ENCODE measurements at places on chromosomes 2 and 18. TPM values are rescaled to one million over a fixed set of nuclear protein-coding genes. Genes with fewer than 3 reads are reported as not detected.

DNA sequence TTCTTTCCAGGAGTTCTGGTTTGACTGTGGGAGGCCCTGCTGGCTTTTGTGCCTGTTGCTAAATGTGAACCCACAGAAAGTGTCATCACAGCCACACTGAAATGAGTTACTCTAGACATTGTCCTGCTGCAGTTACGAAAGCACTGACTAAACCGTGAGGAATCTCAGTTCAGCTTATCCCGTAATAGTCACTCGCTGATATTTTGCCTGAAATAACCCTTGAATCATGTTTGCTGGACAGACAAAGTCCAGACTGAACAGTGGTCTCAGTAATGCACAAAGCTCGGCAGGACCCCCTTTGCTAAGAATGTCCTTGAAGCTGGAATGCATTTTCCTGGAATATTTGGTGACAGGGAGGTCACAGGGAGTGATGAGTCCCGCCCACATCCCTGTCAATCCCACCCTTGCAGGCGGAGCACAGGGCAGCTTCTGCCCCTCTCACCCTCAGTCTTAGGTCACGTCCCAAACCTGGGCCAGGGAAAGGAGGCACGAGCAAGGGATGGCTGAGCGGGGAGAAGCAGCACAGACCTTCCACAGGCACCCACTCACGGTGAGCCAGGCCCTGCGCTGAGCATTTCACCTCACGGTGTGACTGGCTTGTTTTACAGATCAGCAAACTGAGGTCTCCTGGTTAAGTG lies 53.4 kb downstream of the ADI1 start:
- no peak overlapping the region for H3K27ac ChIP-seq
- no peak for DNase-seq
- H3K4me1 ChIP-seq: no peaks in the 10 kb centered on the region
- H3K36me3 ChIP-seq: peaks cover 32% of the 10 kb centered on the region
- no peak overlapping the region for H3K4me3 ChIP-seq

DNA sequence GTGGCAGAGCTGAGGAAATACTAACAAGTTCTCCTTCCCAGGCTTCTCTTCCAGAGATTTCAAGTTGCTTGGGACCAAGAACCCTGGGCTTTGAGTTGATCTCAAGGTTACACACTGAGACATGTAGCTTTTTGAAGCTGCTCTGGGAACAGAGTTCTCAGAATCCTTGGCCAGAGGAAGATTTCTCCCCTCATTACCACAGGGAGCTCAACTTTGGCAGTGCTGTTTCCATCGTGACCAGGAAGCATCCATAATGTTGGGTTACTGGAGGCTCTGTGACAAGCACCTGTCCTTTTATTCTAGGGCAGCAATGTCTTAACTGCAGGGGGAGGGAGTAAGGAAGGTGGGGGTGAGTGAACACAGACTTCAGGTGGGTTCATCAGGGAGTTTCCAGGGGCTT lies 41.5 kb upstream of the CHRNA1 start:
- DNase-seq: no peak
- H3K27me3 ChIP-seq: peaks cover 16% of the 10 kb centered on the region
- no peaks in the 10 kb centered on the region for H3K36me3 ChIP-seq
- no peak overlapping the region for H3K27ac ChIP-seq

The NLRC4 gene
- not detected for total RNA-seq

DNA sequence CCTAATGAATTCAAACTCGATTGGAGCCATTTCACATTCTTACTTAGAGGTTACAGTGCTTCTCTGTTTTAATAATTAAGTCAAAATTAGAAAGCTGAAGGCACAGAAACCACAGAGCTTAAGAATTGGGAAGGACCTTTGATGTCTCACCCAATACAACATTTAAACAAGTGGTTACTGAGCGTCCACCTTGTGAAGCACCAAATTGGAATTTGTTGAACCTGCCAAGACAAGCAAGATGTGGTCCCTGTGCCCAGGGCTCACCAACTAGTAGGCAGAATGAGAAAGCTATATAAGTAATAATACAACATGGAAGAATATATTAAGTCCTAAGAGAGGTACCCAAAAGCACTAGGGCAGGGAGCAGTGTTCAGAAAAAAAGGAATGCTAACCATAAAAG lies 64.5 kb upstream of the NPAS2 start:
- H3K27me3 ChIP-seq: no peaks in the 10 kb centered on the region
- no peak overlapping the region for H3K27ac ChIP-seq
- H3K4me1 ChIP-seq: peaks cover 65% of the 10 kb centered on the region
- no peak for DNase-seq
- H3K36me3 ChIP-seq: no peaks in the 10 kb centered on the region
- no peak overlapping the region for H3K4me3 ChIP-seq

DNA sequence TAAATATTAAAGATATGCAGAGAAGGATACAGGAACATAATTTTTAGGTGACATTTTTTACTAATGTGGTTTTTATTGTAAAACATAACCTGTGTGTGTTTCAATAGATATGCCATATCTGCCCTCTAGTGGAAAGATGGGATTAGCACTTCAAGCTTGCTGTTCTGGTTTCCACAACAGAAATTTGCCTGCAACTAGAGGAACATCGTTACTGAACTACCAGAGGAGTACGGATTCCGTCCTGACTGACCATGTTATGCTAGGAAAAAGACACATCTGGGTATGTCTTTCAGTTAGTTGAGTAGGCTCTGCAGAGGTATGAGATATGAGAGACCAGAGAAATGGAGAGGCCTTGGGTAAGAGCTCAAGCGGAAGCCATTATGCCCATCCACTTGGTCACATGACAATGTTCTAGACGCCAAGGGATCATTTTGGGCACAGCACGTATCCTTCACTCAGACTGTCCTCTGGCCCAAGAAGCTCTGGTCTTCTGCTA lies 104.9 kb downstream of the MBD2 start:
- H3K27me3 ChIP-seq: no peaks in the 10 kb centered on the region
- no peaks in the 10 kb centered on the region for H3K4me1 ChIP-seq
- no peaks in the 10 kb centered on the region for H3K36me3 ChIP-seq
- H3K4me3 ChIP-seq: peak overlapping the region; percentile 35
- peak; percentile 35 for DNase-seq

The IL36B gene
- not detected for total RNA-seq

DNA sequence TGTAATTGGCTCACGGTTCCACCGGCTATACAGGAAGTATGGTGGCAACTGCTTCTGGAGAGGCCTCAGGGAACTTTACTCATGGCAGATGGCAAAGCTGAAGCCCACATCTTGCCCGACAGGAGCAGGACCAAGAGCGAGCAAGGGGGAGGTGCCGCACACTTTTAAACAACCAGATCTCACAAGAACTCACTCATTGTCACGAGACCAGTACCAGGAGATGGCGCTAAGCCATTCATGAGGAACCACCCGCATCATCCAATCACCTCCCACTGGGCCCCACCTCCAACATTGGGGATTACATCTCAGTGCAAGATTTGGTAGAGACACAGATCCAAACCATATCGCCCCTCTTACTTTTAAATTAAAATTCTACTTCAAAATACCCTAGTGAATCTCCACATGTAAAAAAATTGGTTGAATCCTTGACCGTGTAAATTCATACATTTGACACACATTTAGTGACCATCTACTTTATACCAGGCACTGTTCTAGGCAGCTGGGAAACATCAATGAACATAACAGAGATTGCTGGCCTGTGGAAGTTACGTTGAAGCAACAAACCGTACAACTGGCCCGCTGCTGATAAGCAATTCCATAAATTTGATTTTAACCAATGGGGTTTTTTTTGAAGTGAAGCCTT lies 87.6 kb downstream of the ALPK2 start:
- peak; percentile 49 for DNase-seq
- H3K27me3 ChIP-seq: no peaks in the 10 kb centered on the region
- peak overlapping the region; percentile 25 for H3K4me3 ChIP-seq
- H3K36me3 ChIP-seq: peaks cover 12% of the 10 kb centered on the region

DNA sequence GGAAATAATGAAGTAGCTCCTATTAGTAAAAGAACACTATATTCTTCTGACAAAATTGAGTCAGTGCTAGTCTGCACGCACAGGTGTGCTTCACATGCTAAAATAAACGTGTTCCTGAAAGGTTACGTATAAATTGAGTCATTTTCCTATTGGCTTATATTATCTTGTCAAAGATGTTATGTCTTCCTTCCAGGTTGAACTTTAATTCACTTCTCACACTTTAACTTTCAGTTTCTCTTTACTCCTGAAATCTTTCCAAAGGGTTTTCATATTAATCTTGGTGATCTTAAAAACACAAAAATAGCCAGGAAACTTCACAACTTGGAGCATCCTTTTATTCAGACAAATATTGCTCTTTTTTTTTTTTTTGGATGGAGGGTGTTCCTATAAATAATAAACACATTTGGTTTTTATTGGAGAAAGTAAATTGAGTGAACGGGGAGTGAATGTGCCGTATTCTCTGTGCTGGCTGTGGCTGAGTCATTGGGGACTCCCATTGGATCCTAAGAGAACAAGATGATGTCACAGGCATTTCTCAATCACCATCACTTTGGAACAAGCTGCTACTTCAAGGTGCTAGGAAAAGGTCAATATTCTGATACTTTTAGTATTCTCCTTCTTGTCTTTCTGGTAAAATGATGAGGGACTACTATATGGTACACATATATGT lies 150.2 kb upstream of the SPATS2L start:
- H3K4me3 ChIP-seq: peak overlapping the region; percentile 51
- H3K27ac ChIP-seq: peak overlapping the region; percentile 50
- DNase-seq: peak; percentile 59
- no peaks in the 10 kb centered on the region for H3K36me3 ChIP-seq
- H3K4me1 ChIP-seq: peaks cover 34% of the 10 kb centered on the region
- H3K27me3 ChIP-seq: no peaks in the 10 kb centered on the region

DNA sequence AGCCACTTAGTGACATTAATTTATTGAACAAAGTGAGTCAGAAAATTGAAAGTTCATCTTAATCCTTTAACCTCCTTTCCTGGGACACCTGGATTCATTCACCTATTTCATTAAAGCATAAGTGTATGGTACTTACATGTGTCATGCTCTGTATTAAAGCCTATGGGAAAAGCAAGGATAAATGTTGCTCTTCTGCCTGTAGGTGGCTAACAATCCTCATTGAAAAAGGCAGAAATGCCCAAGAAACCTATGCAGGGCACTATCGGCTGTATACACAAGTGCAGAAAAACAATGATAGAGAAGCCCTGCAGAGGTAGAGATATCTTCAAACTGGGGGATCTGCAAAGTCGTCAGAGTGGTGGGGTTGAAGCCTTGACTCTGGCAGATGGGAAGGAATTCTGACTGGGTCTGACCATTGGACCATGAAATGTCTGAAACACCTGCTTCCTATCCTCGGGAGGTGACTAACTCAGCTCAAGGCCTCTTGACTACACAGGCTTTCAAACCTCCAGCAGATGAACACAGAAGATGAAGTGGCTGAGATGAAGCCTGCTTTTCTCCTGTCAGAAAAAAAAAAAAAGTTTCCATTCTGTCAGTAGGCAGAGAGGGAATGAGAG lies 83.1 kb downstream of the DCC start:
- no peak for DNase-seq
- no peaks in the 10 kb centered on the region for H3K36me3 ChIP-seq

DNA sequence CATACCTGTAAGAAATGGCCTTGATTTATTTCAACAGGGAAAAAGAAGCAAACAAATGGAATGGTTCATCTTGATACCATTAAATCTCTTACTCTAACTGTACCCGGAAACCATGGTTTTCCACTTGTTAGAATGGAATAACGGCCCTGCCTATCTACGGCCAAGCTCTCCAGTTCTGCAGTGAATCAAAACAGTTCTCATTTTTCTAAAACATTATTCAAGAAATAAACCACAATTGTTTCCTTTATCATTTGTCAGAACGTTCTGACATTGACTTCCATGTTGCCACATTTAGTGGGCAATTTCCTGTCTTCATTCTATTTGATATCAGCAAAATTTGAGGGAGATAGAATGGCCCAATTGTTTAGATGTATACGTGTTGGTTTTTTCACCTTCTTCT lies 118.8 kb upstream of the CDH19 start:
- H3K27ac ChIP-seq: peak overlapping the region; percentile 61
- no peak for DNase-seq
- H3K4me3 ChIP-seq: no peak overlapping the region
- no peaks in the 10 kb centered on the region for H3K27me3 ChIP-seq
